ENCODE measurements at places on chromosomes 1 and 21.

DNA sequence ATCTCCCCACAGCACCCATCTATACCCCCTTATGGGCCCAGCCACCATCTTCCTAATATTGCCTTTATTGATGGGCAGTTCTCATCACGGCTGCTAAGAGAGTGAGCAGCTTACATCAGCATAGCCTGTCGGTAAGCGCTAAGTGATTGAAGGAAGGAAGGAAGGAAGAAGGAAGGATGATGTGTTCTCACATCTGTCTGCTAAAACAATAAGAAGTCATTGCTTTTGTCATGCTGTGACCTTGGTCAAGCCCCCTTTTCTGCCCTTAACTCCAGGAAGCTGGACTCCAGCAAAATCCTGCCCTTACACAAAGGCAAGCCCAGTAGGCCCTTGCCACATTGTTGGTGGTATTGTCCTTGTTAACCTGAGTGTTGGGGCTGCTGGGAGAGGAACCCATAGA is 165.0 kb downstream of the ETS2 start:
- DNase-seq: no peak

DNA sequence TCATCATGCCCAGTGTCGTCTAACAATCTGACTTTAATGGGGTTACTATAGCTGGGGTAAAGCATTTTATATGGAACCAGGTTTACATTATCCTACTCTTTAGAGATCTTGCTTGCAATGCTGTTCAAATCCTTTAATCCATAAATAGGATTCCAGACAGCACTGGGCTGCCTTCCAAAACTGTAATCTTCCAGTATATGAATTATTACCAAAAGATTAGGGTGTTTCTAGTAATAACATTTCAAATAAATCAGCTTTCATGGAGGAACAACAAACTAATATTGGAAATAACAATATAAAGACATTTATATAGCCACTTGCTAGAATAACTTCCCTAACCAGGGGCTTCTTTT is 88.6 kb upstream of the PLXNA2 start:
- no peak for DNase-seq

- DNase-seq: no peak
Measured at GRCh38 chr1:167443757-167444156, 74.6 kb downstream of the CD247 start.

- DNase-seq: no peak
Measured at GRCh38 chr1:7614576-7615074, 156.5 kb upstream of the VAMP3 start.

DNA sequence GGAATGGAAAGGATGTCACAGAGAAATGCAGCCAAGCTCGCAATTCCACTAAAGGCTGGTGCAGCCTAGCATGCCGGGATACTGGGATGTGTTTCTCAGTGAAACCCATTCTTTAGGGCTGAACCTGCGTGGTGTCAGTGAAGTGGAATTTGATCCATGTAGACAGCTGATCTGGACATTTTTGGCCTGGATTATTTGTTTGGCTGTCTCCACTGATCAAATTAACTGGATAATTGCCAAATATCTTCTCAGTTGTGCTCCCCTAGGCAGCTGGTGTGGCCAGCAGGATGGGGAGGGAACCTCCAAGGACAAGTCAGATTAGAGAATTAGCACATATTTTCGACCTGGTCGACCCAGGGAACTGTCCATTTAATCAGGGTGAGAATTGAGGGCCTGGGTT is 318.4 kb downstream of the RPS6KC1 start:
- DNase-seq: no peak

GRCh38 chr1:203099805-203100515 is 14.1 kb upstream of the MYOG start:
- DNase-seq: no peak

GRCh38 chr1:16249596-16250241 is 12.7 kb upstream of the CPLANE2 start:
- no peak for DNase-seq

GRCh38 chr1:215583185-215583749 is 16.2 kb downstream of the KCTD3 start:
- no peak for DNase-seq

DNA sequence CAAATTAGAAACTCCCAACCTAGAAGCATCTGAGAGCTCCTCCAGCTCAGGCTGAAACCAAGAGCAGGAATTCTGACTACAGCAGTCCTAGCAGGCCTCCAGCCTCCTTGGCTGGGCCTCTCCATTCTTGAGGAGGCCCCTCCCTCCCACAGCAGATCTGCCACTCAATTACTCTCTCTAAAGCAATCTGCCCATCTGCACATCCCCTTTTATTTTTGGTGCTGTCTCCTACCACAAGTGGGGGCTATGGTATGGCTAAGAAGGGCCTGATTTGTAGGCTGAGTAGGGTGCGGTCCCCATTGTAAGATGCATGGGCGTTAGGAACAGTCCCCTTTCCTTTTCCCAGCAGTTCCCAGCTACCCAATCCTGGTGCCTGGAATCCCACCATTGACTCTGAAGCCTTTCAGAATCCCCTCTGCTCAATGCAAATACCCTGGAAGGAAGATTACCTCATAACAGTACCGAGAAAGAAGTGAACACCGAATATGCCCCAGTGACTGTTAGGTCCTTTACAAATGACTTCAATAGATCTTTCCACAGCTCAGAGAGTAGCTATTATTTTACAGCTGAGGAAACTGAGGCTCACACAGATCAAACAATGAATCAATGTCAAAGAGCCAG is 11.6 kb upstream of the TTC39A start:
- DNase-seq: peak; percentile 50

- DNase-seq: no peak
Measured at GRCh38 chr1:211381481-211382181, 55.0 kb downstream of the TRAF5 start.

DNA sequence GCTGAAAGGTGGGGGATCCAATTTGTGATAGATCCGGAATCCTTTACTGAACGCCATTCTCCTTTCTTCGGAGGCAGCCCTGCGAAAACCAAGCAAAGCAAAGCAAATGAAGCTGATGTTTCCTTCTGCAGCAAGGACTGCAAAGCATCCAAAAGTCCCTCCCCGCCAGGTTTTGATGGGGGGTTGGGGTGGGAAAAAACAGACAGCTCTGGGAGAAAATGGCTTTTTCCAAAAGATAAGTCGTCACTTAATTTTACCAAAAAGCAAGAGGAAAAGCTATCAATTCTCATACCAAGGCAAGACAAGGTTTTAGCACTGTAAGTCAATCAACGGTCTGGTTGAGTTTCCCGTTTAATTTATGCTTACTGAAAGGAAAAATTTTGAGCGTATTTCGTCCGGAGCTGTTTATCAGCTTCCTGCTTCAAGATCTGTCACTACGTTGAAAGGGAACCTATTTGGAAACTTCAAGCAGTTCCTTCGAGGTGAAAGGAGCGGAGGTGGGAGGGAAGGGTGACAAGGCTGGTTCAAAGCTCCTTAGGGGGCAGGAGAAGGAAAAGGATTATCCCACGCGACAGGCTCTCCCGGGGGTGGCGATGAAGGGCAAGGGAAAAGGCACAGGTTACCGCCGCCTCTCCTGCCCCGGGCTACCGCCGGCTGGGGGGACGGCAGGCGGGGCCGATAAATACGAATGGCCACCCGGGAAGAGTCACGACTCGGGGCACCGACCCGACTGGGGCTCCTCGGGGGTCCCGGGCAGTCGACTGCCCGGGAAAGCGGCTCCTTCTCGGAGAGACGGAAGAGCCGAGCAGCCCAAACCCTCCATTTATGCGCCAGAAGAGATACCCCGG is 750 bp downstream of the SYNJ1 start:
- DNase-seq: peak; percentile 21

- no peak for DNase-seq
Measured at GRCh38 chr21:43676391-43676790, 17.0 kb downstream of the RRP1B start.

- DNase-seq: no peak
Measured at GRCh38 chr1:78339490-78339889, 151.3 kb upstream of the PTGFR start.

DNA sequence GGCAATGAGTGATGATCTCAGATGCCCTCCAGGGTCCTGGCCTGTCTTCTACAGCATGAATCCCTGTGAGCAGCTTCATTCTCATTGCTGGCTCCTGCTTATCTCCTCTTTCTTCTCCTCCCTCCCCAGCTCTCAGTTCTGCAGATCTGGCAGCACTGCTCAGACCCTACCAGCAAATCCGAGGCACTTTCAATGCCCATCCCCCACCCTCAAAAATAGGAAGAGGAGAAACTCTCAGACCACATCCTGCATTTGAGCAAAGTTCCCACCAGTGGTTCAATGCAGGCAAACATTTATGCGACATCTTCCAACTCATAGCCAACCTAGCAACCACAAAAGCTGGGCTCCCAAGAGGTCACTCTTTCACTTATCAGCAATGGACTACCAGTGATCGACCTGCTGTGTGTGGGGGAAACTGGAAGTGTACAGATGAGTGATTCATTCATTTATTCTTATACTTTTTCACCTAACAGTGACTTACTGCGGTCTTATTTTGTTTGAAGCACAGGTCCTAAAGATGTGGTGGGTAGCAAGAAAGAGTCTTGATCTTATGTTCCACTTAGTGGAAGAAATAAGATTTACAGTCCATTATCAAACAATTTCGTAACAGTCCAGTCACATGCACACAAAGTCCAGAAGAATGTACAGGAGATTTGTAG is 5.8 kb upstream of the CHI3L2 start:
- DNase-seq: peak; percentile 93

DNA sequence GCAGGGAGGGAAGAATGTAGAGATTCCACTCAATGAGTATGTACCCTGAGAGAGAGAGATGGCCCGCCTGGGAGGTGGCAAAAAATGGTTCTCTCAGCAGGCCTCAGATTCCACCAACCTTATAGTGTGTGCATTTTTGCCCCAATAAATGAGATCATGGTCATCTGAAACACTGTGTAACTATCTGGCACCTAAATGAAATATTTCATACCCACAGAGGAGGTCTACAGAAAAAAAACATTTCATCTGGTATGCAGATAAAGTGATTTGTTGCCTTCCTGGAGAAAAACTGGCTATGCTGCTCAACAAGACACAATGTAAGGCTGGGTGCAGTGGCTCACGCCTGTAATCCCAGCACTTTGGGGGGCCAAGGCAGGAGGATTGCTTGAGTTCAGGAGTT is 4.9 kb downstream of the TMCO2 start:
- DNase-seq: no peak

GRCh38 chr1:229437443-229437842 is 3.5 kb upstream of the ACTA1 start:
- no peak for DNase-seq

GRCh38 chr1:220572416-220572815 is 44.5 kb downstream of the MARK1 start:
- no peak for DNase-seq

GRCh38 chr1:173161510-173162221 is 45.5 kb downstream of the TNFSF4 start:
- no peak for DNase-seq

DNA sequence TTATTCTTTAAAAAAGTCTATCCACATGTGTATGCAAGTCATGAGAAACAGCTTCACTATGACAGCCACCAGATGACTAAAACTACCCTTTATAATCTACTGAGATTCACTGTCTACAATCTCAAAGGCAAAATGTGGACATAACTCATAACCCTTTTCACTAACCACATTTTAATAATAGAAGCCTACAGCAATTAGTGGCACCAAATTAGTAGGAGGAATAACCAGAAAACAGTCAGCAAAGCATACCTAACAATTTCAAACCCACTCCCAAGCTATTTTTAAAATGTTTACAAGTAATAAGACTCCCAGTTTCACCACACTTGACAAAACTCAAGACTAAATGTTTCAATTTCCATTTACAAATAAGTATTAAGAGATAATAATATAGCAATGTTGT is 442.9 kb downstream of the PTPRC start:
- DNase-seq: no peak
